Suprapubic skin (tissue), 4 donors: ENCODE measurements at places on chromosomes 2 and 18.

DNA sequence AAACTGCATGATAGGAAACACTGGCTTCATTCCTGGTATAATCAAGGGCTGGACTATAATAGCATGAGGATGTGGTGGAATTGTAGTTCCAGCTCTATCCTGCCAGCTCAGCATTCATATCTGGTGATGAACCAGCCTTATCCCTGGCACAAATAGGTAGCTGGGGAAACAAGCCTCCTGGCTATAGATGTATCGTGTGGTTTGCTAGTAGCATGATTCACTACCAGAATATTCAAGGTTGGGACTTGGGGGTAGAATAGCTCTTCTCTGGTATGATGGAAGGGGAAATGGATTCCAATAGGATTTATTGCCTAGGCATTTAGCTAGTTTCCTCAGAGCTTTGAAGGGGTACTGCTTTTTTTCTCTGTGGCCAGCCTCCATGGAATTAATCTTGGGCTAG is 532.8 kb downstream of the FBXO15 start:
- no peak for DNase-seq

- no peak for DNase-seq
These were observed 31.9 kb upstream of the TFPI start for GRCh38 chr2:187586011-187586641.

DNA sequence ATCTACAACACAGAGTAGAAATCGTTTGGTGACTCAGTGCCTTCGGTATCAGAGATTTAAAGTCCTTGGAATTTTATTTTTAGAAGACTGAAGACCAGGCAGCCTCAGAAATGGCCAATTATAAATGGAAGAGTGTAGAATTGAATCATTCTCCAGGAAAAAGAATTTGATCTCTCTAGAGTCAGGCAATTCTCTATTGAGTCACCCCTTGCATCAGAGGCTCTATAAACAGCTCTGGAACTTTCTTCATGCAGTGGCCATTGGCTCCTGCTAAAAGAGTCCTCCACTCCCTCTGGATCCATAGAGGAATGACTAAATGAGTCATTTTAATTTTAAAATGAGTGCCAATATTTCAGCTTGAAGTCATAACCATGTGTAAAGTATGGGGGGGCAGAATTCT is 816.2 kb downstream of the TDRD15 start:
- no peak for DNase-seq

DNA sequence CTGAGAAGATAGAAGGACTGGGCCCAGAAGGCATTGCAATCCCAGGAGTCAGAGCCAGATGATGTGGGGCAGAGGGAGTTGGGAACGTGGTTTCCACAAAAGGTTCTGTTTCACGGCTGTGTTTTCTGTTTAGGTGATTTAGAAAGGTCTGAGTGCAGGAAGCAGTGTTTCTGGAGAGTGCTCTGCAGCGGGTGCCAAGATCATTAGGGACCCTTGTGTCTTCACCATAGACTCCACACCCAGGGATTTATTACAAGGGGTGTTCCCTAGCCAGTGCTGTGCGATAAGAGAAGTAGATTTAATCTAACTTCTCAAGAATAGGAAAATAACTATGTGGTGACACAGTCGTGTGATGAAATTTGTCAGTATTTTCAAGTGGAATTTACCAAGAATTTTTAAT is 221.1 kb upstream of the TPO start:
- DNase-seq = no peak

DNA sequence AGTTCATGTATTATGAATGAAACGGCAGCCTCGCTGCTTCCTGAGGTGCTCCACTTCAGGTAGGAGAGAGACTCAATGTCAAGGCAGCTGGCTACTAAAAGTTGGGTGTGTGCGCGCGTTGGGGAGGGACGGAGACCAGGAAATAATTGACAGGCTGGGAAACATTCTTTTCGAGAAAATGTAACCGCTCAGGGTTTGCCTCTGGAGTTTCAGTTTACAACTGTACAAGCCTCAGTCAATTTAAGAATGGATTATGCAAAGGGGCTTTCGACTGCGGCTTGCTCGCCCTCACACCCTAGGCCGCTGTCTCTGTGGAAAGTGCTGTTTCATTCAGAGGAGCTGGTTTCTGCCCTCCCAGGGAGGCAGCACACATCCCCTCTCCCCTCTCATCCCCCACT is 4.4 kb upstream of the SPRED2 start:
- no peak for DNase-seq

- no peak for DNase-seq
These were observed 430.2 kb downstream of the GALR1 start for GRCh38 chr18:77679869-77680268.

- no peak for DNase-seq
These were observed 375.2 kb upstream of the MYT1L start for GRCh38 chr2:2706306-2706705.

DNA sequence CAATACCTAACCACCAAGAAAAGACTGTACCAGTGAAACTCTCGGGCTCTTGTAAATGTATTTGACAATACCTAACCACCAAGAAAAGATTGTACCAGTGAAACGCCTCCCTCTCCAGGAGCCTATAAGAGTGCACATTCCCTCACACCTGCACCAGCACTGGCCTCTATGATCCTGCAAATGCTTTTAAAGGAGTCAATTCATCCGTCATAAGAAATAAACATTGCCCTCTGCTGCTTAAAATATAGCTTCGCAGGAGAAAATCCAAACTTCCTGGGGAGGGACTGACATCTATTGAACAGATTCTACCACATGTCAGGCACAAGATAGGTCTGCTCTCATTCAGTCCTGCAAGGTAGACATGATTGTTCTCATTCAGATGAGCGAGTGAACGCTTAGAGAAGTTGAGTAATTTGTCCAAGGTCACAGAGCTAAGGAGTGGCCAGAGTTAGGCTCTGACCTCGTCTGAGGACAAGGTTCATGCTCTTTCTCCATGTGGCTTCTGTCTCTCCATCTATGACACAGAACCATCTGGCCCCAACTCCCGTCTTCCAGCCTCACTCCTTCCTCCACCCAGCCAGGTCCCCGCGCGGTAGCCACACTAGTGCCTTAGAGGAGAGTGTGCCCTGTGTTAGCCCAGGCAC is 38.7 kb downstream of the MCFD2 start:
- peak; percentile 66 for DNase-seq

- peak; percentile 38 for DNase-seq
These were observed 30.8 kb upstream of the PUM2 start for GRCh38 chr2:20381457-20381856.

DNA sequence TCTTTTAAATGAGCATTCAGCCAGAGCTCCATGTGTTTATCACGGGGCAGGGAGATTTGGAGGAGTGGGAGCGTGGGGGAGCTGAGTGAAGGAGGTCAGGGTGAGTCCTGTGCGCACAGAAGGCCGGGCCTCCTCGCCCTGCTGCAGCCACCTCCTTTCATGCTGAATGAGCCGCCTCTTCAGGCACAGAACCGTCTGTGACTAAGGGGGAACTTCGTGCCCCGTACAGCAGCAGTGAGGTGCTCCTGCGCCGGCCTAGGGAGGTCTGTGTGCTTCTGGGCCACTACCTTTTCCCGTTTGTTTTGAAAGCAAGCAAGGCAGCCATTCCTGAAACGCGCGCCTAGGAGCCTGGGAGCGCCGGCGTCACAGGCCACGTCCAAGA is 27.1 kb upstream of the ZNF516 start:
- DNase-seq = no peak

DNA sequence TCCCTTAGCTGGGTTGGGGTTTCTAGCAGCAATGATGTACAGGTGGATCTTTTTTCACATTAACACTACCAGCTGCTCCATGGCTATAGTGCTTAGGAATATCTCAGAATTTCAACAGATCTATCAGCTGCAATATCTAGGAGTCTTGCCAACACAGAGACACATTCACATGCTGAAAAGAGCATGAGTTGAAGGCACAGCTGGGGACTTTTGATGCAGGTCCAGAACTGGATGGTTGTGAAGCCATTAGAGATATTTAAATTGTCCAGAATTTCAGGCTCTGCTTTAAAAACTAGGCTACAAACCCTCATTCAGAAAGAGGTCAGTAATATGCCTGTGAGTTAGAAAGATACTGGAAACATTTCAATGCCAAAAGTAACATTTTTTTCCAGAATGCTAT is 122.2 kb upstream of the CCDC195 start:
- DNase-seq = no peak

DNA sequence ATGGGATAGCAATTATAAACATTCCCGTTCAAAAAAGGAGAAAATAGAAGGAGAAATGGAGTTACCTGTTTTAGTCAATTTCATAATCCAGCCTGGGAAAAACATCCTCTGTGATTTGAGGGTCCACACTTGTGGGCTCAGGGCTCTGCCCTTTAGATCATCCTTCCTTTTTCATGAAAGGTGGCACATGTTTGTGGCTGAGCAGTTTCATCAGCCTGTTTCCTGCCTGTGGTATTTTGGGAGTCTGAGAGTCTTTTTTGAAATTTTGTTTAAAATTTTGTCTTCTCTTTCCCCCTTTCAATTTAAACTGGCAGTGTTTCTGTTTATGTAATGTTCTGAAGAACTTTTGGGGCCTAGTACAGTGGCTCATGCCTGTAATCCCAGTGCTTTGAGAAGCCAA is 84.0 kb downstream of the KIAA1328 start:
- no peak for DNase-seq

GRCh38 chr2:64311948-64312621 is 141.9 kb upstream of the LGALSL start:
- peak; percentile 88 for DNase-seq

GRCh38 chr2:172704072-172704936 is 31.3 kb upstream of the RAPGEF4 start:
- DNase-seq = no peak

GRCh38 chr18:46239998-46240397 is 135.8 kb downstream of the HAUS1 start:
- DNase-seq = no peak

DNA sequence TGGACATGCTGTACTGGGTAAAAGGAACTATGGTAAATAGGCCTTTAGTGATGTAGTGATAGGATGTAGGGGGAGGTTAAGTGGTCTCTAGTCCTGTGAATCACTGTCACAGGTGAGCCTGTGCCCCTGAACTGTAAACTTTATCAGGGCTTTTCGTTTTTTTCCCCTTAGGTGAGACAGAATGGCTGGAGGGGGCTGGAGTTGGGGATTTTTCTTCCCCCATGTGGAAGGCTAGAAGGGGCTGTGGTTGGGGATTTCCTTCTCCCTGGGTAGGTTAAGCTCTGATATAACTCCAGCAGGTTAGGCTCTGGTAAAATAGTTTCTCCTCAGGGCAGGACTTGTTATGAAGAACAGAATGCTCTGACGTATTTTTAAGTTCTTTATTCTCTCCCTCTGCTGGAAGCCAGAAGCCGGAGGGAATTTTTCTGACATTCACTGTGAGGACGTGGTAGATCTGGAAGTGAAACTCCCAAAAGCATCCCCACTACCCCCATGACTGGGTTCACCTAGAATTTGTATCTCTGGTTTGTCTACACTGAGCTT is 28.5 kb downstream of the PIKFYVE start:
- no peak for DNase-seq

DNA sequence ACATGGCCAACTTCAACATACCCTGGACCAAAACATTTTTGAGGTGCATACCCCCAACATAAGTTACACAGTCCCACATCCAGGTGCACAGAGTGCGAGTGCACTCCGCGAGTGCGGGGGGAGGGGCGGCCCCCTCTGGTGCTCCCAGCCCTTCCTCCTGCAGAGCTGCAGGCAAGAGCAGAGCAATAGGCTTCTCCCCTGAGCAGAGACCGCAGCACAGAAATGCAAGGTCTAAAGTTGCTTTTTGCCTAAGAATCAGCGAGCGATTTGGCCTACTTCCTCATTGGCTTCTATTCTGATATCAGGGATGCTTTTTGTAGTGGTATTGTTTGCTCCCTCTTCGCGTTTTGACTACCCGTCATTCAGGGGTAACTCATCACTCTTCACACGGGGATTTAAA is 40.6 kb downstream of the BOLA3 start:
- no peak for DNase-seq

- no peak for DNase-seq
These were observed 15.0 kb upstream of the TRIB2 start for GRCh38 chr2:12701786-12702167.

- DNase-seq = no peak
These were observed 51.3 kb upstream of the CAB39 start for GRCh38 chr2:230661072-230661957.

DNA sequence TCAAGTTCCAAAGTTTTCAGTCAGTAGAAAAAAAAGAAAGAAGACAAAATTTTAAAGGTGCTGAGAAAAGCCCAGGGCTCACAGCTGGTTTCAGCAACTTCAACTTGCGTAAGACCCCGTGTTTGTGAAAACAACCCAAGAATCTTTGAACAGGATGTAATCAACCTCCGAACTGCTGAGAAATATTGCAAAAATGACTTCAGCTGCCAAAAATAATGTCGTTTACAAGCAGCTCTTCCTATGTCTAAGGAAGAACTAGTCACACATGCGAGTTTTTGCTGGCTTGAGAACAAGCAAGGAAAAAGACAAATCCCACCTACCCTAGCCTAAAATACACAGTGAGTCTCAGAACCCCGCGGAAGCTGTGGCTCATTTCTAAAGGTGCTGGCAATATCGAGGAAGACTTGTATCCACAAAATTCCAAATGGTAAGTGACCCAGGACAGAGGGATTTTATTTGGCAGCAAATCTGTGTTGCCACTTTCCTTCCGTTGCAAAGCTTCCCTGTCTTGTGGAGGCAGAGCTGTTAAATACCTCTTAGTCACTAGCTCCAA is 59.8 kb upstream of the SLC8A1 start:
- peak; percentile 56 for DNase-seq

DNA sequence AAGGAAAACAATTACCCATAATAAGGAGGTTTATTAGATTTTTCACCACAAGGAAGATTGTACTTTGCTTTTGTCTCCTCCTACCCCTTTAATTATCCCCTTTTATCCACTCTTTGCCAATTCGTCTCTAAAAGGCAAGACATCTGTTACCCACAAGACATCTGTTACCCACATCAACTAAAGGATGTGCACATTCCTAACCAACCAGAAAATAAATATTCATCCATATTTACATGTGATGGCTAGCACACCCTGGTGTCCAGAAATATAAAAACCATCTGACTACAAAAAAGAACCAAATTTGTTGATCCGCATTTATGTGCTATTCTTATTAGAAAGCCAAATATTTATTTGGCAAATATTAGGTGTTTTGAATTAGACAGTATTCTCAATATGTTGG is 35.7 kb downstream of the ACVR1C start:
- DNase-seq = no peak

- no peak for DNase-seq
These were observed 17.5 kb downstream of the VRK2 start for GRCh38 chr2:58064086-58064485.

DNA sequence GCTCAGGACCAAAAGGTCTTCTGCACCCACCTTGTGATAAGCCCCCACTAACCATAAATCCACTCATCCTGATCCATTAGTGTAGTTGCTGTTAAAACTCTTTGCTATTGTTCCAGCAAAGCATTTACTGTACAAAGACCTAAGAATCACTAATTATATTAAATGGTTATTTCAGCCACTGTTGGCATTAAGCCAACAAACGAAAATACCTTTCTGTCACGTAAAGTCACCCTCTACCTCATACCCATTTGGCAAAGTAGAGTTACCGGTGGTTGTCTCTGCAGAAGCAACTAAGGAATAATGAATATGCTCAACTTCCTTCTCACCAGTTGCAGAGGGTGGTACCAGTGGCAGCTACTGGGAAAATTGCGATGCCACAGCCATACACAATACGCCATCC is 224.5 kb downstream of the SP3 start:
- no peak for DNase-seq
